Aorta (tissue), 5 donors: ENCODE measurements at places on chromosomes 4 and X.

DNA sequence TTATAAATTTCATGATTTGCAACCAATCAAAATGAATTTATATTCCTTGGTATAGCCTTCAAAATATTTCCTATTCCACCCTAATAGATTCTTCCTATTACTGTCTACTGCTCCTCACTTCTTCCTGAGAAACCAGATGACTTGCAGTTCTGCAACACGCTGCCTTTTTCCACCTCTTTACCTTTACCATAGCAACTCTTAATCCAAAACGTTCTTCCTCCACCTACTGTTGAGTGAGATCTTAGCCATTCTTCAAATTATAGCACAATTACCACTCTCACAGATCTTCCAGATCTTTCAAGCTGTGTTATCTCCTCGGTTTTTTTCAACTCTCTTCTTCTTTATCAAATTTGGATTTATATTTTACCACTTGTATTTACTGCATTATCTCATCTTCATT lies 289.8 kb downstream of the ADGRL3 start:
- H3K27me3 ChIP-seq, result no peaks in the 10 kb centered on the region
- no peaks in the 10 kb centered on the region for H3K4me1 ChIP-seq
- H3K4me3 ChIP-seq, result no peak overlapping the region
- no peaks in the 10 kb centered on the region for H3K36me3 ChIP-seq

DNA sequence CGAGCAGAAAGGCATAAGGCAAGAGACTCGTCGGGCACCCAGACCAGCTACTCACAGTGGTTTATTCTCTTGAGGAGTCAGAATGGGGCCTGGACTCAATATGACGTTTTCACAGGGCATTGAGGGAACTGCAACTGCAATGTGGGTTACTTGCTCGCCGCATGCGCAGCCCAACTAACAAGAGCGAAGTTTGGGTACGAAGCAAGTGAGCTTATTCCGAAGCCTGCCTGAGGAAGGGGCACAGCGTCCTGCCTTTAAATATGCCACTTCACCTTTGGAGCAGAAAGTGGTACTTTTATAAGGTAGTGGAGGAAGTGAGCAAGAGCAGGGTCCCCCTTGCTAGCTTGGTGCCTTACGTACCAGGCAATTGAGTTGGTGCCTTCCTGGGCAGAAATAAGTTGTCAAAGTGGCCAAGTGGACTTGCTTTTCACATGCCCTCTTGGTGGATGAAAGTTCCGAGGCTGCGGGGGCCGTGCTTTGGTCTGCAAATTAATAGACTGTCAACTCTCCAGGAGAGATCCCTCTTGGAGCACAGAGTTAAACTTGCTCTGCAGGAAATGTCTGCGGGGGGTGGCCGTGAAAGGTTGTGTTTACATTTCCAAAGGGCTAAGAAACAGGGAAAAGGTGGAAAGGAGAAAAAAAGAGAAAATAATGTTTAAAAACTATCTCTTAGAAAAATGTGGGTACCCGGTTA lies 480.4 kb downstream of the TRIML1 start:
- no peak for DNase-seq
- H3K4me3 ChIP-seq, result no peak overlapping the region
- no peaks in the 10 kb centered on the region for H3K36me3 ChIP-seq

DNA sequence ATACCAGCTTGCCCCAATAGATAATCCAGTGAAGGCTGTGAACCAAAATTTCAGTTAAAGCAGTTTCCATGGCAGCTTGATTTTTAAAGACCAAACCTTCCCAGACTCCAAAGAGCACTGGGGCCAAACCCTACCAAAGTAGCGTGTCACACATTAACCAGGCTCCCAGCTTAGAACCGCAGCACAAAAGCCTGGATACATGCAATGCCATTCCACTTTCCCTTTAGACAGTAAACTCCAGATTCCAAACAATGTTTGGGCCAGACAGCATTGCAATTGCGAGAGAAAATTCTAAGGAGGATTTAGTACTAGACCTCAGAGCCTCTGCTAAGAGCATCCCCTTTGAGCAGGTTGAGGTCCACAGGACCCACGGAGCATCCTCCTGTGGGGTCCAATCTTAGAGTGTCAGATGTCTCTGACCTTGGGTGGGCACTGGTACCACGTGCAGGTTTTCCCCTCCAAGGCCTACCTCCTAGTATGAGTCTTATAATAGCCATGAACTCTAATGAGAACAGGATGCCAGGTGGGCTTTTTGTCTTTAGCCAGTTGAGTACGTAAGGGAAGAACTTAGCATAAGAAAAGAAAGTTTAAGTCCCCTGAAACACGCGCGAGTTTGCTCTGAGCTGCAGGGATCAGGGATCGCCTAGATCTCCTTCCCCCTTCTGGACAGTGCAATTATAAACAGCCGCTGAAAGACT lies 38.8 kb downstream of the MGARP start:
- no peak overlapping the region for H3K27ac ChIP-seq
- no peaks in the 10 kb centered on the region for H3K27me3 ChIP-seq
- H3K36me3 ChIP-seq, result no peaks in the 10 kb centered on the region
- no peaks in the 10 kb centered on the region for H3K4me1 ChIP-seq
- H3K4me3 ChIP-seq, result no peak overlapping the region

DNA sequence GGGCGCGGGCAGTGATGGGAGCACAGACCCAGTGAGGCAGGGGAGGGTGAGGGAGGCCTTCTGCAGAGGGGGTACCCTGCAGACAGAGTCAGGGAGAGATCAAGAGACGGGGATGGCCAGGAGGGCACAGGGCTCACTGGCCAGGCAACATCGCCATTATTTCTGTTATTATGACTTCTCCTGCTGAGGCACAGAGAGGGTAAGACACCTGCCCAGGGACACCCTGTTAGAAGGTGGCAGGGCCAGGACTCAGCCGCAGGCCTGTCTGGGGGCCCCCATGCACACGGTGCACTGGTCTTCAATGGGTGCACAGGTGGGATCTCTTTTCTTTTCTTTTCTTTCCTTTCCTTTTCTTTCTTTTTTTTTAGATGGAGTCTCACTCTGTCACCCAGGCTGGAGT lies 15.8 kb downstream of the BLOC1S4 start:
- H3K4me3 ChIP-seq, result no peak overlapping the region
- no peaks in the 10 kb centered on the region for H3K36me3 ChIP-seq
- DNase-seq, result no peak
- no peaks in the 10 kb centered on the region for H3K4me1 ChIP-seq
- no peaks in the 10 kb centered on the region for H3K27me3 ChIP-seq

DNA sequence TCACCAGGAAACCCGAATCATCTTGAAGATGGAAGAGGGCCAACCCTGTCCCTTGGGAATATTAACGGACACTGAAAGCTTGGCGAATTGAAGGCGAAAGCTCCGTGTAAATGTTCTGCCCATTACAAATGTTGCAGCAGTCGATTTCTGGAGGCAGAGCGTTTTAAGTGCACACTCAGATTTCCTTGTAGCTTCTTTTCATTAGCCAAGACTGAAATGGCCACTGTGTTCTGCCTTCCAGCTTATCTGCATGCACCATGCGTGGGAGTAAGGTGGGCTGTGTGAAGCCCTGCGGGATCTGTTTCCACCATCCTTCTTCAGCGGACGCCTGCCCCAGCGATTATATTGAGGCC lies 1.3 kb downstream of the SMIM20 start:
- no peaks in the 10 kb centered on the region for H3K4me1 ChIP-seq
- H3K27ac ChIP-seq, result no peak overlapping the region
- DNase-seq, result no peak
- H3K4me3 ChIP-seq, result no peak overlapping the region

DNA sequence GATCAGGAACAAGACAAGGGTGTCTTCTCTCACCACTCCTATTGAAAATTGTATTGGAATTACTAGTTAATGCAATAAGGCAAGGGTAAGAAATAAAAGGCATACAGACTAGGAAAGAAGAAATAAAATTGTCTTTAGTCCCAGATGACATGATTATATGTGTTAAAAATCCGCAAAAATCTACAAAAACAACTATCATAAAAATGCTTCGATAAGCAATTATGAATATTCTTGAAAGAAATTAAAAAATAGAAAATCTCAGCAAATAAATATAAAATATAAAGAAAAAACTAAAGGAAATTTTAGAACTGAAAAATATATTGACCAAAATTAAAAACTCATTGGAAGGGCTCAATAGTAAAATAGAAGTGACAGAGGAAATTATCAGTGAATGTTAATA lies 243.3 kb downstream of the ZNF674 start:
- no peak overlapping the region for H3K4me3 ChIP-seq
- H3K36me3 ChIP-seq, result no peaks in the 10 kb centered on the region
- H3K27ac ChIP-seq, result no peak overlapping the region
- H3K4me1 ChIP-seq, result no peaks in the 10 kb centered on the region
